Mesenteric fat pad (tissue), 1 donor: ENCODE measurements at places on chromosomes 16 and 17. TPM values are rescaled to one million over a fixed set of nuclear protein-coding genes. Genes with fewer than 3 reads are reported as not detected.

The WNT3 gene
- total RNA-seq, result 1.9 TPM

The CDC6 gene
- total RNA-seq, result 2.4 TPM

DNA sequence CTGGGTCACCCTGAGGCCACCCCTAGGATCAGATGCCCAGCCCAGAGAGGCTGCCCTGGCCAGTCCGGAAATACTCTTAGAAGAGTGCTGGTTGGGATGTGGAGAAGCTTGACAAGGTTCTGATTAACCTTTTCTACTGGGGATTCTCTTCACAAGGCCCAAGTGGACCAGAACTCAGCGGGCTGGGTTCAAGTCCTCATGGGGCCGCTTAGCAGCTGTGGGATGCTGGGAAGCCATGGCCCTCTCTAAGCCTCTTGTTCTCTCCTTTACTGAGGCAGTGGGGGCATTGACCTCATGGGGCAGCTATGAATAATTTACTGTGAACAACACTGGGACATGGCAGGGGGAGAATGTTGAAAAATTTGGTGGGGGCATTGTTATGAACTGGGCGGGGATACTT lies 92.8 kb downstream of the CYLD start:
- DNase-seq, result no peak

- DNase-seq, result peak; percentile 84
Measured at GRCh38 chr16:50841081-50841886, 99.4 kb downstream of the CYLD start.

GRCh38 chr16:76265434-76266045 lies 11.7 kb upstream of the CNTNAP4 start:
- no peak for DNase-seq

DNA sequence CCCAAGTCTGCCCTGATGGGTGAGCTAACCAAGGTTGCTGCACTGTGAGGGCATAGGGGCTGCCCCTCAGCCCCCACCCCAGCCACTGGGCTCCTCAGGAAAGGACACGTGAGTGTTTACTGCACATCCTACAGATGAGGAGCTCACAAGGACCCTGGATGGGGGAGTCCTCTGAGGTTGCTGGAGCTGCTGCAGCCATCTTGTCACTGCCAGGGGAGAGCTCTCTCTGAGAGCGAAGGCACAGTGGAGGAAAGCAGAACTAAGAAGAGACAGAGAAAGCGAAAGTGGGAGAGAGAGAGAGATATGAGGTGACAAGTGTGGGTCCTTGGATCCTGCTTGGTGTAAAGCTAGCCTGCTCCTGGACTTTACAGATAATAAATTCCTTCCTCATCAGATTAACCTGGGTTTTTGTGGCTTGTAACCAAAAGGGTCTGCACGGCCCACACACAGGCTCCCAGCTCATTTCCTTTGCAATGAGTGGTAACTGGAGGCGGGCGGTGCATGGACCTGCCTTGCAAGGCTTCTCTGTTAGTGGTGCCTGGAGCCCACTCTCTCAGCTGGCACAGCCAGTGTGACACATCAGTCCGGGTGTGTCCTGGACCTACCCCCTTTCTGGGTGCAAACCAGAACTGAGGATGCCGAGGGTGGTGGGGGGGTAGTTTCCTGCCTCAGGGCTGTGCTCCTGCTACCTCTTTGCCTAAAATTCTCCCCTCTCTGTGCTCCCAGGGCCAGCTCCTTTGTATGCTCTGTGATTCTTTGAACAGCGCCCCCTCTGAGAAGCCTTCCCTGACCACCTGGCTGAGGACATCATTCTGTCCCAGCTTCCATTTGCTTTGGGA lies 14.2 kb downstream of the SNX20 start:
- DNase-seq, result no peak

DNA sequence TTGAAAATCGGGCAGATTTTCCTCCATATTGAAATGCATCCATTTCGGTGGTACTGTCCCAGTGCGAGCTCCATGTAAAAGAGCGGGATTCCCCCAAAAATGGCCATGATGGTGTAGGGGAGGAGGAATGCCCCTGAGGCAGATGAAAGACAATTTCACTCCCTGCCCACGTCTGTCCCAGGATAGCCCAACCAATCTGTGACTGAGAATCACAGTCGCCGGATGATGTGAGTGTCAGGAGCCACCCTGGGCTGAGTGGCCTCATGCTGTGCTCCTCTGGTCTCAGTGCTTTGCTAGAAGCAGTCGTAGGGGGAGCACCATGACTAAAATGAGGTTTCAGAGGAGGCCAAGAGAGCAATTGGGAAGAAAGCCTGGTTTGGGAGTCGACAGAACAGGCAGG lies 16.7 kb downstream of the SLC6A4 start:
- peak; percentile 67 for DNase-seq

DNA sequence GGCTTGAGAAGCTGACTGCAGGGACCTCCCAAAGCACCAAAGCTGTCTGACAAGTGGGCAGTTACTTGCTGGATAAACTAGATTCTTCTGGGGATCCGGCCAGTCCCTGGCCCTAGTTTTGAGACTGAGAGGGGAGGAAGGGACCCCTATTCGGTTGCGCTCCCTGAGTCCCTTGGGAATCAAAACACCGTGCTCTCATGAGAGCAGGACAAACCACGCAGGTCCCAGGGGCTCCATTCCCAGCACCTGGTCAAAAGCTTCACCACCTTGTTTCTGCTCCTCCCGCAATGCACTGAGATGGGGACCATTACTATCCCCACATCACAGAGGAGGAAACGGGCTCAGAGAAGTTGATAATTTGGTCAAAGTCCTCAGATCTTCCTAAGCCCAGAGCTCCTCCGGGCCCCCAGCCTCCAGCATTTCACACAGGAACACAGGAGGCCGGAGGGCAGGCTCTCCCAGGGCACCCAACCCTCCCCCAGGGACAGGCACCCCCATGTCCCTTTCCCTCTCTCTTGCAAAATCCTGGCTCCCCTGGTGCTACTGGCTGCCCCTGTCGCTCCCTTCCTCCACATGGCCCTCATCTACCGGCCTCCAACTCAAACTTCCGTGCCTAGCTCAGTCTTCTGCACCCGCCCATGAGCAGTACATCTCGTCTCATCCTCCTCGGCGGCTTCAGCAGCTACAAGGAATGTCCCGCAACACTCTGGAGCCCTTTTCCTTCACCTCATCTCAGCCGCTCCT lies 3.3 kb downstream of the TRIM65 start:
- DNase-seq, result no peak

The FAM83G gene
- total RNA-seq, result 8.9 TPM

The KRT25 gene
- total RNA-seq, result not detected

The OXLD1 gene
- total RNA-seq, result 27.5 TPM

- DNase-seq, result no peak
Measured at GRCh38 chr17:63381101-63381729, 64.9 kb downstream of the CYB561 start.

DNA sequence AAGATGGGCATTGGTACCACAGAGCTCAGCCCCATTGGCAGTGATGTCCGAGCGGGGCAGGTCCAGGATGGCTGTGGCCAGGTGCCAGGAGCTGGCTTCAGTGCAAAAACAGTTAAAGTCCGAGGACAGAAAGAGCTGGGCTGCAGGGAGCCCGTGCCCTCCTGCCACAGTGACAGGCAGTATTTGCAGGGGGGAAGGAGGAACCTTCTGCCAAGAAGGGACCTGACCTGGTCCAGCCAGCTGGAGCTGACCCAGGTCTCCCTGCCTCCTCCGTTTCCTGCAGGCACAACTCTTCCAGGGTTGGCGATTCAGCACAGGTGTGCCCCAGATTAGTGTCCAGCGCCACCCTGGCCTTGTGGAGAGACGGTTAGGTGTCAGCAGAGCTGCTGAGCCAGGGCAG lies 199.0 kb downstream of the ENGASE start:
- no peak for DNase-seq

The EVPL gene
- total RNA-seq, result 0.16 TPM

The SDR42E1 gene
- 0.77 TPM for total RNA-seq

- DNase-seq, result no peak
Measured at GRCh38 chr17:44530896-44531418, 26.3 kb upstream of the FZD2 start.

DNA sequence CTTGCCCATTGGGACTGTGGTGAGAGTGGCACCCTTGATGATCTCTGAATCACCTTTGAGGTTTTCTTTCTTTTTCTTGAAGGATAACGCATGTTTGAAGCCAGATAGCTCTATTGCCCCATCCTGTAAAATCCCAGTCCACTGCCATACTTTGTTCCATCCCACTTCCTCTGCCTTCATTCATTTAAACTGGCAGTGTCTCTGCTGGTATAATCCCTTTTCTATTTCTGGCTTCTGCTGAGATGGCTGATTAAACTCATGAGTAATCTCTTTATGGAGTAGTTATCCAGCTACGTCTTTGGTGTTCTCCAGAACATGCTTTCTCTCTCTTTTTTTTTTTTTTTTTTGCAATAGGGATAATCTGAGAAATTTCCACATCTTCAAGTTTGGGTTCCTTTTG lies 656.5 kb upstream of the SALL1 start:
- no peak for DNase-seq

- DNase-seq, result no peak
Measured at GRCh38 chr16:88923450-88923849, 53.6 kb downstream of the CBFA2T3 start.

The KRTAP3-2 gene
- not detected for total RNA-seq

The CX3CL1 gene
- total RNA-seq, result 14.6 TPM

DNA sequence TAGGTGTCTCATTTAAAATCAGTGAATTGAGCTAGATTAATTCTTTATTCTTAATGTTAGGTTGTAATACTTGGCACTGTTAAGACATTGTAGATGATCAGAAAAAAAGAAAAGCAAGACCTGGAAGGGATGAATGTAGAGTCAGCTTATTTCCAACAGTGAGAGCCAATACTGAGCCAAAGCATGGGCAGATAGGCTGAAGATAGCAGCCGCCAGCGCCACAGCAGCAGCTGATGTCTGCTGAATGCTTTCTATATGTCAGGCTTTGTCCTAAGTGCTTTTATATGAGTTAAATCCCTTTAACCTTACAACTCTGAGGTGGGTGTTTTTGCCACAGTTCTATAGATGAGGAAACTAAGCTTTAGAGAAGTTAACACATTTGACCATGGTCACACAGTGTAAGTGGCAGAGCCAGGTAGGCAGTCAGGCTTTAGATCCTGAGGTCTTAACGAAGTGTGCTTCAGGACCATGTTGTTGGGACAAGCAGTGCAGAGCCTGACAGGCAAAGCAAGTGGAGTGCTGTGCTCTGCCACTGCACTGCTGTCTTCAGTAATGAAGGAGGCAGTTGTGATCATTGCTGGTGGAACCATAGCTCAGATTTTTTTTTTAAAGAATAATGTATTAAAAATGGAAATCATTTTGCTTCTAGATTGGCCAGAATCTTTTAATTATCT lies 25.9 kb downstream of the TNRC6A start:
- no peak for DNase-seq

The NPW gene
- 0.58 TPM for total RNA-seq

DNA sequence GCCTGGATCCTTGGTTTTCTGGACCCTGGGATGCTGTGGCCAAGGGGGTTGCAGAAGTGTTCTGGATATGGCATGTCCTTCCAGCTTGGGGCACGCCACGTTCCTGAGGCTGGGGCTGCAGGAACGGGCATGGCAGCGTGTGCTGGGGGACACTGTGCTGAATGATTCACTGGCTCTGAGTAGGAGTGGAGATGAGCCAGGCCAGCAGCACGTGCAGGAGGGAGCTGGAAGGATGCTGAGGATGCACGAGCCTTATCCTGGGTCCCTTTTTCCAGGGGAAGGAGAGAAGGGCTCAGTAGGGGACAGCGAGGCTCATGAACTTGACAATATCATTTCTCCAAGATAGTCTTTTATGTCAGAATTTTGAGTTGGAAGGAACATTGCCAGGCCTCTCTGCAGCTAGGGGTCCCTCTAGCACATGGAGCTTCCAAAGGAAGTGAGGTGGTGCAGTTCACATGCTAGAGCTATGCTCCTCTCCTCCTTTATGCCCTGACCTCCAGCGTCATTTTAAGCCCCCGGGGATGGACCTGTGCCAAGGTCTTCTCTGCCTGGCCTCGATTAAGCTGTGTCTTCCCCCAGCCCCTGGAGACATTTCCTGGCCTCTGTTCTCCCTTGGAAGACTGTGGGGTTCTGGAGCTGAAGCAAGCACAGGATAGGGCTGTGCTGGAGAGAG lies 125.9 kb downstream of the OR1D5 start:
- no peak for DNase-seq

DNA sequence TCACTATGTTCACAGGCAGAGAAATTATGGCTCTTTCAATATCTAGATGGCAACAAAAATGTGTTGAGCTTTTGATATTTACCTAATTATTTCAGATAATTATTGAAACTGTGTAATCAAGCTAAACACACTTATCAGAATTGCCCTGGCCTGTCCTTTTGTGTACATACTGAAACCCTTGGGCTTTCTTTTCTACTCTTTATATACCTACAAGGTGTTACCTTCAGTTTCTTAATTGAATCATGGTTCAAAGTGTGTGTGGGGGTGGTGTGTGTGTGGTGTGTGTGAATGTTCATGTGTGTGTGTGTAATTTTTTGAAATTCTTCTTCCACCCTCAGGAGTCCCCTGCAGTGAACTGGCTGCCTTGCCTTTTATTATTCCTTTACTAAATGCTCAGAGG lies 506.8 kb upstream of the SOX9 start:
- no peak for DNase-seq

GRCh38 chr17:77422104-77422747 lies 281.5 kb downstream of the SEC14L1 start:
- no peak for DNase-seq

The VAT1L gene
- 0.10 TPM for total RNA-seq

The DUXB gene
- not detected for total RNA-seq

- no peak for DNase-seq
Measured at GRCh38 chr17:60134396-60135150, 15.2 kb upstream of the CA4 start.

The ALOX15B gene
- 2.9 TPM for total RNA-seq
